ENCODE measurements at places on chromosomes 2 and 18.

GRCh38 chr18:11987527-11987926, 6.2 kb downstream of the IMPA2 start:
- no peak for DNase-seq

DNA sequence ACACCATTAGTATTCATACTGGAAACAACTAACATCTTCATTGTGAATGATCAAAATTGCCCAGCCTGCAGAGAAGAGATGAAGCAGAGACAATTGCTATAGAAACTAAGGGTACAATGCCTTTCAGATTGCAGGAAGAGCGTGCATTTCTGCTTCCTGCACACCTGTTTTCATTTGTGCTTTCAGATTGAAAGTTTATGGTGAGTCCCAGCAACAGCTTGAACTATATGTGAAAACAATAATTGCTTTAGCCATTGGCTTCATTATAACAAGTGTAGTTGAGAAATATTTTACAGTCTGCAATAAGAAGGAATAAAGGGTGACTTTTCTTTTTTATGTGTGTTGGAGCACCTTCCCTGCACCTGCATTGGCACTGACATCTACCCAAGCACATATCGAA, 136.3 kb downstream of the CD8B2 start:
- DNase-seq: no peak

DNA sequence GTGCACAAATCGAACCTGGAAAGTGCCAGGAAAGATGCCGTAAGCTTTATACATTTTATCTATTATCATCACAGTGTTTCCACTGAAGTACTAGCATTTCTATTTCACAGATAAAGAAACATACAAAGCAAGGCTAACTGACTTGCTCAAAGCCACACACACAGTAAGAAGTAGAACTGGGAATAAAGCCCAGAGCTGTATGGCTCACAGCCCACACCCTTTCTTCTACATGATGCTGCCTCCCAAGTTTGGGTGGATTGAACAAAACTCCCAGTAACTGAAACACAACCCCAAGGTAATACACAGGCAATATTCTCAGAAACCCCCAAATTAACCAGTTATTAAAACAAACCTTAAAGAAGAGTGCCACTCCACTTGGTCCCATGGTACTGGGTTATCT, 11.2 kb downstream of the SAP130 start:
- no peak for DNase-seq

GRCh38 chr2:174383796-174384195, 11.7 kb upstream of the SCRN3 start:
- no peak for DNase-seq

GRCh38 chr18:32114293-32114942, 22.7 kb downstream of the RNF138 start:
- no peak for DNase-seq

- no peak for DNase-seq
These were observed 4.0 kb downstream of the BAZ2B start for GRCh38 chr2:159612255-159612901.

GRCh38 chr2:24471662-24472061, 19.4 kb upstream of the NCOA1 start:
- DNase-seq: no peak

- no peak for DNase-seq
These were observed 39.6 kb downstream of the TTC39C start for GRCh38 chr18:24054130-24054529.

GRCh38 chr2:1306014-1306686, 107.1 kb upstream of the TPO start:
- no peak for DNase-seq

GRCh38 chr18:61953161-61953560, 60.4 kb upstream of the RNF152 start:
- no peak for DNase-seq

GRCh38 chr2:229340086-229340760, 69.1 kb upstream of the PID1 start:
- DNase-seq: no peak

DNA sequence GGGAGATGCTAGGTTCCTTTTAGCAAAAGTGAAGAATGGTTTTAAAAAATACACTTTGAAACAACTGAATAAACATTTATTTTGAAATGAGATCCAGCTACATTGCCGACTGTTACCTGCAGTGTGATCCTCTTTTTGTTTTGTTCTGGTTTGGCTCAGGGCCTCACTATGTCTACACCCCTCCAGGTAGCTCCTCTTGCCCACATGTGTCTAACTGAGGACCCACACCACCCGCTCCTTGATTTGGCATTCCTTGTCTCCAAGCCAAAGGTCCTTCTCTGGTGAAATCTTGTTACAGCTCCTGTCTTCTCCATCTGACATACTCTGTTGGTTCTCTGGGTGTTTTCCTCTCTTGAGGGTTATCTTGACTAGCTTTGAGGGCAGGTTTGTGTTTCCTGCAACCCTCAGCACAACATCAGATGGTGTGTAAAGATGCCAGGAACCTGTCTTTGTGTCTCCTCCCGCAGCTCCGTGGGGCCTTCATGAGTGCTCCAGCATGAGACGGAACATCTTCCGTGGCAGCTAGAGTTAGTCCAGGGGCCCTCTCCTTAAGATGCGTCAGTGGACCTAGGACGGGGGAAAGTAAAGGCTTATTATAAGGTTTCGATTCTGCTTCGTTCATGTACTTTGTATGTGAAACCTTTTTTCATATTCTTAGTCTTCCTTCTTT, 32.1 kb downstream of the MAP4K4 start:
- DNase-seq: no peak

DNA sequence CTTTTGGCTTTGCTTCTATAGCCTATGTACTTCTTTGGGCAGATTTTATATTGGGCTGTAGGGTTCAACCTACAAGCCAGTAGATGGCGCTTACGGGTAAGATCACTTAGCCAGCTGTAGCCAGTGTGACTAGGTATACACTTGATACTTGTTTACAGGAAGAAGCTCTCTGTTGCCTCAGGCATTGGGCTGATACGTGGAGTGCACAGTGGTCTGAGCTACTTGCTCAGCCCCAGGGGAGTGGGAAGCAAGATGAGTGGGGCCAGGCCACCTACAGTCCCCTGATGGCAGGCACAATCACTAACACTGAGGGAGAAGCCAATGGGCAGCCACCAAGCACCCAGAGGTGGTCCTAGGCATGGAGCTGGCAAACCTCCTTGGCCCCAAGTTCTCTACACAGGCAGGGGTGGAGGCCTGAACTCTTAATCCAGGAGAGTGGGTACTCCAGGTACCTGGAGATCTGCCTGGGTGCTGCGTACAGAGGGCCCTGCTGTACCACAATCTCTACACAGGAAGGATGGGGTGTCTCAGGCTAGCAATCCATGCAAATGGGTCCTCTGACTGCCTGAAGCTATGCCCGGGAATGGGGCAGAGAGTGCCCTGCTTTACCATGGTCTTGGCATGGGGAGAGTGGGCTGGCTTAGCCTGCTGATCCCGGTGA, 122.2 kb downstream of the NCOA1 start:
- DNase-seq: no peak

DNA sequence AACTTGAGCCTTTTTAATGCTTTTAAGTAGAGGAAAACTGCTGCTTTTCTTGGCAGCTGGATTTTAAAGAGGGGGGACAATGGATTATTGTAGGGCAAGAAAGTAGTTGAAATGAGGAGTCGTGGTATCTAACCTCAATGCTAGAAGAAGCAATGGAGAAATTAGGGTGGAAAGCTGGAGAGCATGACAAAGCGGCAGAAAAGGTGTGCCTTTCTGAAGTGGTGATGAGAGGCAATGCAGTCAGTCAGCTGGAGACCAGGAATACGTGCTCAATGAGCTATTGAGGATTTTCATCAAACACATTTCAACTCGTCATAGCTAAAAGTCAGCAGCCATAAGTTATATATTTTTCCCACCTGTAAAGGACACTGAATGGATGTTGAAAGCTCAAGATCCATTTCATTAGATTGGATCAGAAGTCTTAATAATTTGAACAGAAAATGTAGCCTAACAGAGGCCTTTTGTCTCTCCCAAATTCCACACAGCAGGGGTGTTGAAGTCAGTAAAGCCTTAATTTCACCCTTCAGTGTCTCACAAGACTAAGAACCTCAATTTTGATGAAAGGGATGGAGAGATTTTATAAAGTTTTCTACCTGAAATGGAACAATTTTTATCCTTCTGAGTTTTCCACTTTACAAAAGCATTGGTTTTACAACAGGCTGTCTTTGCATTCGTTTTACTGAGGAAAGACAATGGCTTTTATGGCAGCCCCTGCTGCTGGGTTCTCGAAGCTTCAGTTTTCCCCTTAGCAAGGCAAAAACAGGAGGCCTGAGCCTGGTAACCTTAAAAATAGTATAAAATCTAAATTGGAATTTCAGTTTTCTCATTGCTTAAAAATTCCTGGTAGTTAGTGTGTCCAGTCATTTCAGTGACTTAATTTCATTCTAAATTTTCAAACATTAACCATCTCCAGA, 131.1 kb downstream of the CCDC102B start:
- DNase-seq: no peak

DNA sequence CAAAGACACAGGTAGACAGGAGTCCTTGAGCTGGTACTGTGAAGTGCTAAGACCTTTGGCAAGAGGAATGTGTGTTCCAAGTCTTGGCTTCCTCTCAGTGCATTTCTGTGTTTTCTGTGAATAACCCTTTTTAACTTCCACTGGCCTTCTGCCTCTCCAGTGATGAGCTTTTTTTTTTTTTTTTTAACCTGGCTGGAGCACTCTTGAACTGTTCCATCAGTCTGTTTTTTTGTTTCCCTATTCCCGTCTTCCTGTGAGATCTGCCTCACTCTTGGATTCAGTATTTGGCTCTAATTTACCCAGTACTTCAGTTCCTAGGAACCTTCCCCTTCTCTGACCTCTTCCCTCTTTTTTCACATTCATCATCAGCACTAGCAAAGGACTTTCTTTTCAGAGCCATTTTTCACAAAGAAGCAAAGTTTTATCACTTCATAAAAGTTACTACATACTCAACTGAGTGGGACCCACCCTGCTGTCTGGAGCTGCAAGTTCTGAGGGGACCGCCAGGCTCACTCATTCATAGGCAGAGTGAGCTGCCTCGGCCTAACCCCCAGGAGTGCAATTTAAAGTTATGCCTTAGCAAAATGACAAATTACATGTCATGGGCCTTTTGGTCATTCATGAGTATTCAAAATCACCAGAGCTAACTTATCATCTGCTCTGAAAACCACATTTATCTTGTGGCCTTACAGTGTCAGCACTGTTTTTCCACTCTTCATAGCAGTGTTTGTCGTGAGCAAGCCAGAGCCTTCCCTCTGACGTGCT, 126.9 kb upstream of the DAPL1 start:
- DNase-seq: no peak

DNA sequence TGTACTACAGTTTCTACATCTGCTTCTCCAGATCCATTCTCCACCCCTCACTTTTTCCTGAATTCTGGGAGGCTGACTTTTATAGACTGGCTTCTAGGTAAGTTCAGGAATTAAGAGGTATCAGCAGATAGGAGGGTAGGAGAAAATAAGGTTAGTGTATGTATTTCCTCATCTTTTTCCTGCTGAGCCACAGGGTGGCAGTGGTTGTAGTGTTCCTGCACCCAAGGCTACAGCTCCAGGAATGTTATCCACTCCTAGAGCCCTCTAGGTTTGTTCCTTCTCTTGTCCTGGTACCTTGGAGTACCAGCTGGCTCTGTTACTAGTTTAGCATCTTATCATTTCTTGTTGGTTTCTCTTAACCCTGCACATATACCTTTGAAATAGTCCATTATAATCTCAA, 40.7 kb upstream of the C2orf66 start:
- DNase-seq: no peak

GRCh38 chr2:136143603-136144451, 25.9 kb upstream of the CXCR4 start:
- no peak for DNase-seq

DNA sequence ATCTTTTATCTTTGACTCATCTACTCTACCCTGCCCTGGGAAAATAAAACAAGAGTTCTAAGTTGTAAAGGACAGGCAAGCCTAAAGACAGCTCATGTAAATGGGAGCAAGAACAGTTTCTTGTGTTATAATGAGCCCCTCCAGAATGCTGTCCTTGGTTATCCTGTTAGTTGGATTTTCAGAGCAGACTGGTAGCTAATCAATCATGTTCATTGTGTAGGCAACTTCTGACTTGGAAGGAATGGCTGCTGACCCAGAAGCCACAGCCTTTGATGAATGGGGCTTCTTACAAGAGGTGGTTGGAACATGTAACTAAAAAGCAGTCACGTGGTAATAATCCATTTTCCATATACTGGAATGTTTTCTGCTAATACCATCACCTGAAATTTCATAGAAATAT, 254.2 kb downstream of the AGPS start:
- no peak for DNase-seq

- no peak for DNase-seq
These were observed 1.1 kb upstream of the MAL start for GRCh38 chr2:95024371-95024770.

DNA sequence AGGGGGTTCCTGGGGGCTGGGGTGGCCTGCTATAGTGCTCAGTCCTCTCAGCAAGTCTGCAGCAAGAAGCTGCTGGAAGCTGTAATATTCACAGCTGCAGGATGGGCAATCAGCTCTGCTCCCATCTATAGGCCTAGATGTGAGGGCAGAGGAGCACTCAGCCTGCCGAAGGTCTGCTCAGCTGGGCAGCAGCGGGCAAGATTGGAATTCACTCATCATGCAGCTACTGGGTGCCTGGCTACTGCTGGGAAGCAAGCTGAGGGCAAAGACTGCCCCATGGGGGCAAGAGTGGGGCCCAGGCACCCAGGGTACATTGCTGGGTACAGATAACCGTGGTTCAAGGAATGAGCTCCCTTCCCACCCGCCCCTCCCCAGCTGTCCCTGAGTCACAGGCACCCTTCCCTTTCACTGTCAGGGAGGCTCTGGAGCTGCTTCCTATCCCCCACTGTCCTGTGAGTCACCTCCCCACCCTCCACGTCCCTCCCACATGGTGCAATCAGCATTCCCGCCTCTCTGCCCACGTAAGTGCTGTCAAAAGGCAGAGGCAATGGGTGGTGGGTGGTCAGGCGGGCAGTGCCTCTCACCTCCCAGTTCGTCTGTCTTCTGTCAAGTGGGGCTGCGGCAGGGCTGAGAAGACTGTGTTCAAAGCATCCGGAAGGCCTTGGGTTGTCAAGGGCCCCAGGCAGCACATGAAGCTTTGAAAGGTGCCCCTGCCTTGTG, 169.2 kb downstream of the TRIM43 start:
- DNase-seq: no peak

DNA sequence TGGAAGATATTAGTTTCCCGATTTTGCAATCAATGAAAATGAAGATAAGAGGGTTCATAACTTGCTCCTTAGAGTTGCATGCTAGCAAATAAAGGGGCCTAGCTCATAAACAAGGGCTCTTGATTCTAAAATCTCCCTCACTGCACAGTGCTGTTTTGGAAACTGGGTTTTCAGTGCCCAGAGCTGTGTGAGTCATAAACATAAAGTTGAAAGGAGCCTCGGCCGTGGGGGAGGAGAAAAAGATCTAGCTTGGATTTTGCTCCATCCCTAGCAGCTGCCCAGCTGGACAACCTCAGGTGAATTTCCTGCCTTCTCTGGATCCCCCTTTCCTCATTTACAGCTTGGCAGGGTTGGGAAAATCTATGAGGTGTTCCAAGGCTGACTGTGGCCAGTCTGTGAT, 42.5 kb downstream of the LYPD1 start:
- no peak for DNase-seq

- DNase-seq: no peak
These were observed 150.3 kb downstream of the SATB2 start for GRCh38 chr2:199307461-199307860.

GRCh38 chr2:175595139-175595538, 406.9 kb downstream of the LNPK start:
- no peak for DNase-seq
